ENCODE measurements at places on chromosomes 2 and 18. TPM values are rescaled to one million over a fixed set of nuclear protein-coding genes. Genes with fewer than 3 reads are reported as not detected.

The MAL gene
- total RNA-seq, result 6.1 TPM

The PKDCC gene
- total RNA-seq, result 0.78 TPM

The CMPK2 gene
- not detected for total RNA-seq

The KCNIP3 gene
- 0.99 TPM for total RNA-seq

The NEDD4L gene
- total RNA-seq, result 47.4 TPM

The ANKRD44 gene
- 1.3 TPM for total RNA-seq

The MBD2 gene
- 56.6 TPM for total RNA-seq

The SPDYA gene
- 0.28 TPM for total RNA-seq

The ZNF519 gene
- total RNA-seq, result 2.5 TPM

The SCG2 gene
- not detected for total RNA-seq

The ITGA6 gene
- total RNA-seq, result 398 TPM

The PLEK gene
- 0.05 TPM for total RNA-seq

The CCDC138 gene
- 6.3 TPM for total RNA-seq

The GDF7 gene
- total RNA-seq, result 0.14 TPM

The COL5A2 gene
- 33.1 TPM for total RNA-seq

The DSG2 gene
- total RNA-seq, result 93.5 TPM

The ING5 gene
- 11.8 TPM for total RNA-seq

The DUSP2 gene
- 6.5 TPM for total RNA-seq

The GAL3ST2 gene
- total RNA-seq, result not detected

The CYP27C1 gene
- total RNA-seq, result 1.1 TPM

The NCKAP1 gene
- total RNA-seq, result 107 TPM

The SLC23A3 gene
- total RNA-seq, result 0.28 TPM

The ANKAR gene
- total RNA-seq, result 1.6 TPM

The MCEE gene
- total RNA-seq, result 6.8 TPM

The PRSS56 gene
- total RNA-seq, result not detected

The PLB1 gene
- total RNA-seq, result 2.2 TPM
